ENCODE measurements at places on chromosomes 7 and 10.

- peaks cover 37% of the 10 kb centered on the region for H3K4me1 ChIP-seq
- DNase-seq: peak; percentile 71
- no peaks in the 10 kb centered on the region for H3K27me3 ChIP-seq
Observed at GRCh38 chr10:124156524-124157260, 63.3 kb upstream of the CHST15 start.

DNA sequence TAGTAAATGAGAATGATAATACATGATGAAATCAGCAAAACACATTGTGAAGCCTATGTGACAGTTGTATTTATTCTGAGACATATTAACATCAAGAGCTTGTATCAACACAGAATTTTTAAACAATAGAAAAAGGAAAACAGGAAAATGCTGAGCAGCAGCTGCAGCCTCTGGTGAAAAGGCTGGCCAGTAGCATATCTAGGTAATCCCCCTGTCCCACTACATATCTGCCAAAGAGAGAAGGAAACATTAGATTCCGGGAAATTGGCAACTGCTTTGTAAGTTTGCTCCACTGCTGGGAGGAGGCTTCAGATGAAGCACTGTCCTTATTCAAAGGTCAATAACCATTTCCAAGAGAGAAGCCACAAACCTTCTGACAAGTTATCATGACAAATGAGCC is 89.4 kb downstream of the RALA start:
- H3K36me3 ChIP-seq: no peaks in the 10 kb centered on the region
- no peak overlapping the region for H3K27ac ChIP-seq
- no peaks in the 10 kb centered on the region for H3K27me3 ChIP-seq
- H3K4me3 ChIP-seq: no peak overlapping the region
- DNase-seq: no peak

DNA sequence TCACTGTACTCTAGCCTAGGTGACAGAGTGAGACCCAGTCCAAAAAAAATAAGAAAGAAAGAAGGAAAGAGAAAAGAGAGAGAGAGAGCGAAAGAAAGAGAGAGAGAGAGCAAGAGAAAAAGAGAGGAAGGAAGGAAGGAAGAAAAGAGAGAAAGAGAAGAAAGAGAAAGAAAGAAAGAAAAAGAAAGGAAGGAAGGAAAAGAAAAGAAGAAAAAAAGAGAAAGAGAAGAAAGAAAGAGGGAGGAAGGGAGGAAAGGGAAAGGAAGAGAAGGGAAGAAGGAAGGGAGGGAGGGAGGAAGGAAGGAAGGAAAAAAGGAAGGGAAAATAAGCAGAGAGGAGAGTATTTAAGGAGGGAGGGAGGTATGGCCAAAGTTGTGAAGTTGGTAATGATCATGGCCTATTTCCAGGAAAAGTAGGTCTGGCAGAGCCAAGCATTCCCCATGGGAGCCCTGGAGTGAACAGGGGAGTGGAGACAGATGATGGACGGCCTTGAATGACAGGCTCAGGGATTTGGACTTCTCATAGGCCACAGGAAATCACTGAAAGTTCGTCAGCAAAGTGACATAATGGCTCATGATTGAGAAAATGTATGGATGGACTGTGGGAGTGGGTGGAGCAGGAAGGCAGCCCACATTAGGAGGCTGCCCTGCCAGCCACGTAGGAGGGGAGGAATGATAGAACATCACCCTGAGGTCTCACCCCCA is 44.8 kb upstream of the CUX1 start:
- H3K27ac ChIP-seq: no peak overlapping the region
- H3K4me3 ChIP-seq: no peak overlapping the region

GRCh38 chr10:33109788-33110469 is 151.9 kb upstream of the ITGB1 start:
- H3K36me3 ChIP-seq: no peaks in the 10 kb centered on the region
- H3K4me3 ChIP-seq: no peak overlapping the region
- H3K4me1 ChIP-seq: peaks cover 10% of the 10 kb centered on the region
- H3K27ac ChIP-seq: no peak overlapping the region

- H3K4me1 ChIP-seq: no peaks in the 10 kb centered on the region
- no peak overlapping the region for H3K27ac ChIP-seq
- no peak for DNase-seq
- no peaks in the 10 kb centered on the region for H3K36me3 ChIP-seq
- no peaks in the 10 kb centered on the region for H3K27me3 ChIP-seq
Observed at GRCh38 chr10:78909221-78909620, 159.5 kb upstream of the ZMIZ1 start.

DNA sequence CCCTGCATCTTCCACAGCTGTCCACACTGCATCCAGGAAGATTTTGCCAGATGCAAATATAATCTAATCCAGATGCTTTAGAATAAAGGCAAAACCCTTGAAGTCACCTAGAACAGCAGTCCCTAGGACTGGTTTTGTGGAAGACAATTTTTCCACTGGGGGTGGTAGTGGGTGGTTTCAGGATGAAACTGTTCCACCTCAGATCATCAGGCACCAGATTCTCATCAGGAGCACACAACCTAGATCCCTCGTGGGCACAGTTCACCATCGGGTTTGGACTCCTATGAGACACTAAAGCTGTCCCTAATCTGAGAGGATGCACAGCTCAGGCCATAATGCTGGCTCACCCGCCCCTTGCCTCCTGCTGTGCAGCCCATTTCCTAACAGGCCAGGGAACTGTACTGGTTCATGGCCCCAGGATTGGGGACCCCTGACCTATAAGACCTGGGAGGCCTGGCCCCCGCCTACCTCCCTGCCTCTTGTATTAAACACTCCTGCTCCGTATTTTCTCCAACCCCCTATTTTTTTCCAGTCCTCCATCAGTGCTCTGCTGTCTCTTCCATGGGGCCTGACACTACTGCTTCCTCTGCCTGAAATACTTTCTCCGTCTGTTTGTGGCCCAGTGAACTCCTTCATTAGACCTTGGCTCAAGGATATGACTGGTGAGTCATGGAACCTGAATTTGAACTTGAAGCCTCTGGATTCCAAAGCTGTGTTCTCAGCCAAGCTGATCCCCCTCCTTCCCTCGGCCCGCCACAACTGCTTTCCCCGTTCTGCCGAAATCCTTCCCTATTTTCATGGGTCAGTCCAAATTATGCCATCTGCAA is 79.9 kb upstream of the RHEB start:
- peak overlapping the region; percentile 7 for H3K27ac ChIP-seq
- no peaks in the 10 kb centered on the region for H3K36me3 ChIP-seq
- peak; percentile 67 for DNase-seq
- H3K4me3 ChIP-seq: no peak overlapping the region

DNA sequence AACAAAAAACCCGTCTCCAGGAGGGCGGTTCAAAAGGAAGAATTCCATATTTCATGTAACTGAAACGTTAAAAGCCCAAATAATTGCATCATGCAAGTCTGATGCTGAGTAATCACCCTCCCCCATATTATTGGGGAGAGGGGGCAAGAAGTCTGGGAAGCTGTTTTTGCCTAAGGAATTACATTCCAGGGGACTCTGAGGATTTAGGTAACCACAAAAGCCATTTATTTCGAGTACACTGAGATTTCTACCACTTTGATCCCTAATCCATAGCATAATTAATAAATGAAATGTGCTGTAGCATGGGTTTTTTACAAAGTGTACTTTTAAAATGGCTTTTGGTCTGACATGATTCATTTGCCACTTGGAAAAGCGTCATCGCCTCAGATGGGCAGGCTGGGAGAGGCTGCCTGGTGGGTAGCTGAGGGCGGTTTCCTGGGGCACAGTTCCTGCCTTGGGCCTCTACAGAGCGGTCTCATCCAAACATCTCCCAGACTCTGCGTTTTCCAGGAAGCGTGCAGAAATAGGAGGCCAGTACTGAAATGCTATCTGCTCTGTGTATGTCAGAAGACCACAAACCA is 106.5 kb downstream of the TCF7L2 start:
- H3K4me3 ChIP-seq: no peak overlapping the region
- DNase-seq: no peak
- no peaks in the 10 kb centered on the region for H3K36me3 ChIP-seq

DNA sequence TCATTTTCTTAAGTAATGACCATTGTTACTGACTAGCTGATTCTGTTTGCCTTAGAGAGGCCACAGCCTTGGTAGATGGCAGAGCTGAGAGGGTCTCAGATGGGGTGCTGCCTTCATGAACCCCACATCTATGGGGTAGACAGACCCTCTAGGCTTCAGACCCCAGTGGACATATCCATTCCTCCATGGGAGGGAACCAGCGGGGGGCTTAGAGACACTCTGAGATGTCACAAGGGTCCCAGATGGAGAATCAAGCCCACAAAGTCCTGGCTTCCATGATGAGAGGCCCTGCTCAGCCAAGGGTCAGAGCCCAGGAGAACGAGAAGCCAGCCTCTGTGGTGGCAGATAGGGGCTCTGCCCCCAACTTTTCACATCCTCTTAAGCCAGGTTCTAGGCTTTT is 408.6 kb downstream of the TCERG1L start:
- no peak overlapping the region for H3K27ac ChIP-seq
- no peaks in the 10 kb centered on the region for H3K27me3 ChIP-seq
- no peaks in the 10 kb centered on the region for H3K4me1 ChIP-seq
- no peaks in the 10 kb centered on the region for H3K36me3 ChIP-seq

DNA sequence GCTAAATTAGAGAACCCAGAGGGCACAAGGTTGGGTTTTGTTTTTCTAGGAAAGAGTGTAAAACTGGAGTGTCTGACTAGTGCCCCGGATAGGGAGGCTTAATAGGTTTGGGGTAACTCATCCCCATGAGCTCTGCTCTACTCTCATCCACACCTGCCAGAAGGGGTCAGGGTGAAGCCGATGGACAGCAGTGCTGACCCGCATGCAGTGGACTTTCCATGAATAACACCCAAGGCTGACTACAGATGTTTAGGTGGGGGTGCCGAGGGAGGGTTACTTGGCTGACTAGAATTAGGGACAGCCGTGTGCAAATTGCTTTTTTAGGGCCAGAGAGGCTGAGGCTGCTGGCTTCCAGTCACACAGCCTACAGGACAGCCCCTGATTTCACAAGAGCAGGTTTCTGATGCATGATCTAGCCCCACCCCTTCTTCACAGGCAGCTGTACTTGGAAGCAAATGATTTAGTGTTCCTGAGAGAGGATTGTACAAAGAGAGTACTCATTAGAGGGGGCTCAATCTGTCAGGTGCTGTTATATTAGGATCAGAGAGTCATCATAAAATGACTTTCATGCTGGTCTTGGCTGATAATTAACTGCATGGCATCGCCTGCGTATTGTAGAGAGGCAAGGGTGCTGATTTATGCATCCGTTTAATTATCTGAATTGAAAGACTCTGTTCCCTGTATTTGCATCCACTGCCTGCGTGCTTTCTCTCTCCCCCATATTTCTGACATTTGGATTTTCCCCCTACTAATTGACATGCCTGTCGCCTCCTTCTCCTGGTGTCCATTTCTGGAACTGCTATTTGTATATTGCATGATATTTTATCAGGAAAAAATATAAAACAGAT is 9.5 kb downstream of the INHBA start:
- H3K4me1 ChIP-seq: peaks cover 5% of the 10 kb centered on the region
- no peak overlapping the region for H3K4me3 ChIP-seq
- H3K27ac ChIP-seq: no peak overlapping the region

GRCh38 chr7:46802479-46802878 is 779.4 kb downstream of the TNS3 start:
- H3K27me3 ChIP-seq: no peaks in the 10 kb centered on the region
- H3K36me3 ChIP-seq: no peaks in the 10 kb centered on the region
- no peaks in the 10 kb centered on the region for H3K4me1 ChIP-seq

Data from ovary (tissue), 10 donors.